ENCODE measurements at places on chromosomes 1 and 21. TPM values are rescaled to one million over a fixed set of nuclear protein-coding genes. Genes with fewer than 3 reads are reported as not detected.

The WNT2B gene
- total RNA-seq, result not detected

The KLF17 gene
- total RNA-seq, result not detected

The TTC4 gene
- 41.6 TPM for total RNA-seq

The HNRNPR gene
- 235 TPM for total RNA-seq

The ALPL gene
- total RNA-seq, result not detected

The DYNLT4 gene
- total RNA-seq, result 0.28 TPM

The SLC45A1 gene
- 0.12 TPM for total RNA-seq

The PTPN22 gene
- total RNA-seq, result 64.1 TPM

The APOBEC4 gene
- total RNA-seq, result not detected

The HSF2BP gene
- 1.3 TPM for total RNA-seq

The TMCC2 gene
- 20.9 TPM for total RNA-seq

The OR2L2 gene
- total RNA-seq, result 0.07 TPM

The OR2L5 gene
- not detected for total RNA-seq

The CHIT1 gene
- total RNA-seq, result 0.21 TPM

The LTN1 gene
- 25.6 TPM for total RNA-seq

The SLC22A15 gene
- total RNA-seq, result 0.36 TPM

The CD53 gene
- 185 TPM for total RNA-seq

The TAL1 gene
- total RNA-seq, result not detected

The FYB2 gene
- total RNA-seq, result not detected

The S100A7 gene
- not detected for total RNA-seq

The BARHL2 gene
- not detected for total RNA-seq

The TLR5 gene
- total RNA-seq, result 0.09 TPM

The RBM8A gene
- 355 TPM for total RNA-seq

The ABCA4 gene
- 0.12 TPM for total RNA-seq

The MIS18A gene
- 31.3 TPM for total RNA-seq

The RGS13 gene
- total RNA-seq, result not detected

The IER5 gene
- total RNA-seq, result 48.3 TPM

The NBPF11 gene
- 10.1 TPM for total RNA-seq

The THEM5 gene
- total RNA-seq, result not detected

The NBPF4 gene
- total RNA-seq, result not detected

The TCP10L gene
- 0.58 TPM for total RNA-seq

The TNFRSF8 gene
- 35.1 TPM for total RNA-seq

The PLA2G2D gene
- total RNA-seq, result not detected

Data from activated CD4-positive, alpha-beta T cell treated with anti-CD3 and anti-CD28 coated beads, Interleukin-2, amount 10 ng/mL, durations not matched to agents 24 days and 14 days (primary cell).